ENCODE measurements at places on chromosomes 5 and 9.

DNA sequence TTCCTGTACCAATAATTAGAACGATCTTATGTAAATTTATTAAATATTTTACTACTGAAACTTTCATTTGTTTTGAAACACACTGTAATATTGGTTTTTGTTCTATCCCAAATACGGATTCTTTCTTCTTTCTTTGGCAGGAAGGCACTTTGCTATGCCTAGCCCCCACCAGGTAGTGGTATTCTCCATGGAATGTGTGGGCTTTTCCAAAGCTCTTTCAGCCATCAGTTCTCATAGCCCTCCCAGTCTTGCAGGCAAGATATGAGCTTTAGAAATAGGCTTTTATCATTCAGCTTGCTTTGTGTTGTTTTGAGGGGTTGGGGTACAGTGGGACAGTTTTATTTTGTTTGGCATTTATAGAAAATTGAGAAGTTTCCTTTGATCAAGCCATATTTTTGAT, 107.5 kb downstream of the DMXL1 start:
- no peak for DNase-seq

DNA sequence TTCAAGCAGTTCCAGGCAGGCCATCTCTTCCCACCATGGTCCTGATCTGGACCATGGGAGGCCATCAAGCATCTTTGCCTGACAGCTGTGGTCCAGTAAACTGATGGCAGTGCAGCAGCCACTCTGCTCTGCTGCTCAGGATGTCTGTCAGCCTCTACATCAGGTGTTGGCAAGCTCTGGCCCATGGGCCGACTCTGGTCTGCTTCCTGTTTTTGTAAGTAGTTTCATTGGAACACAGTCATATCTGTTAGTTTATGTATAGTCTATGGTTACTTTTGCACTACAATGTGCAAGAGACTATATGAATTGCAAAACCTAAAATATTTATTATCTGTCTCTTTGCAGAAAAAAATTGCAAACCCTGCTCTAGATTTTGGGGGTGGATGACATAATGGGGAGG, 225.0 kb downstream of the KCTD16 start:
- DNase-seq = no peak

DNA sequence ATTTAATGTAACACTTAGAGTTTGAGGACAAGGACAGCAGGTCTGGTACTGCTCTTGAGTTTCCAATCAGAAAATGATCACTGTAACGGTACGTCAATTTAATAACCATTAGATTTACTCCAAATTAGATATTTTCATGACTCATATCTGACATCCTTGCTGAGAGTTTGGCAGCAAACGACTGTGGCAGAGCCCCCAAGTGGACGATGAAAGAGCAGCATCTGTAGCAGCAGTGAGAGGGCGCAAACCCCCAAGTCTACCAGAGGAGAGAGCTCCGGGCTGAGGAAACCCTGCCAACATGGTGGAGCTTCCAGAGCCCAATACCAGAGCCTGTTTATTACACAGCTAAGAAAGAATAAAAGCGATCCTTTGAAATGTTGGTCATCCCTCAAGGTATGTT, 73.2 kb upstream of the EPB41L4A start:
- DNase-seq = no peak

GRCh38 chr9:18330401-18331309, 143.3 kb upstream of the ADAMTSL1 start:
- no peak for DNase-seq

GRCh38 chr9:6901180-6901579, 143.4 kb downstream of the KDM4C start:
- DNase-seq = no peak

GRCh38 chr9:29556317-29556716, 1983.0 kb upstream of the C9orf72 start:
- DNase-seq = no peak

DNA sequence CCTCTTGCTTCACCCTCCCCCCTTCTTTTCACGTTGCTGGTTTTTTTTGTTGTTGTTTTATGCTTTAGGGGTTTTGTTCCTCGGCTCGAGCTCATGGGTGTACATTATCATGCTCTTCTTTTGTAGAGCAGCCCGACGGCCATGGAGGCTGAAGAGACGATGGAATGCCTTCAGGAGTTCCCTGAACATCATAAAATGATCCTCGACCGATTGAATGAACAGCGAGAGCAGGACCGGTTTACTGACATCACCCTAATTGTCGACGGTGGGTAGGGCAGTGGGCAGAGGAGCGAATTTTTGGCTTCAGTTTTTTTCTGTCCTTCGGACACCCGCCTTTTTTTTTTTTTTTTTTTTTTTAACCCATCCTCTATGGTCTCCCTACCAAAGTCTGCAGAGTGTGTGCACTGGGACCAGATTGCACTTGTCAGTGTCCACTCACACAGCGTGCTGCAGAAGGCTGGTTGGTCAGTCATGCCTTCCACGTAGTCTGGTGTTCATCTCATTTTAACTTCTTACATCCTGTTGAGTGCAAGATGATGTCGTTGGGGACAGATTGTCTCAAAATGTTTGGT, 1.3 kb downstream of the ZNF131 start:
- no peak for DNase-seq

DNA sequence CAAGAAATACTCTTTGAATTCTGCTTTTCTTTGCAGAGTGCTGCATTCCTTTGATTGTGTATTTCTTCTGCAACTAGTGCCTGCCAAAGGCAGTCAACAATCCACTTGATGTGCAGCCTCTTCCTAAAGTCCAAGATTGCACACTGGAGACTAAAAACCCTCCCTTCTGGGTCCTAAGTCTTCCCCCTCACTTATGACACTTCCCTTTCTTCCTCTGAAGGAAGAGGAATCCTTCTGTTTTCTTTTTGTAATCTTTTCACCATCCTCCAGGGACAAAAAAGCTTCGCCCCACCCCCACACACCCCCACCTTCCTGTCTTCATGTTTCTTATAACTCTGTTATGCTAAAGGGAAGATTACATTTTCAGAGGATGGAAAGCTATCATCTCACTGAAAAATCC, 39.9 kb downstream of the WDR36 start:
- no peak for DNase-seq

GRCh38 chr9:90325913-90326653, 316.5 kb downstream of the DIRAS2 start:
- DNase-seq = no peak

DNA sequence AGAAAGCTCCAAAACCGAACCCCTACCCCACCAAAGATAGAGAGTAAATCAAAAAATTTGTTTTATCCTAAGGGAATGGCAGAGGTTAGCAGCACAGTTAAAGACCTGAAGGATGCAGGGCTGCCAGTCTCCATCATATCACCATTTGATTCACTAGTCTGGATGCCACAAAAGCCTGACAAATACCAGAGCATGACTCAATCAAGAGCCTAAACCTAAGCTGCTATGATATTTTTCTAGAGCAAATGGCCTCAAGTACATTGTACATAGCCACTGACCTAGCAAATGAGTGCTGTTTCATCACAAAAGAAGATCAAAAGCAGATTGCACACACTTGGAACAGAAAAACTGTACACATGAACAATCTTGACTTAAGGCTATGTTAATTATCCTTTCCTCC, 48.0 kb downstream of the DPYSL3 start:
- DNase-seq = no peak

GRCh38 chr9:98087420-98088354, 31.2 kb downstream of the NANS start:
- peak; percentile 46 for DNase-seq

DNA sequence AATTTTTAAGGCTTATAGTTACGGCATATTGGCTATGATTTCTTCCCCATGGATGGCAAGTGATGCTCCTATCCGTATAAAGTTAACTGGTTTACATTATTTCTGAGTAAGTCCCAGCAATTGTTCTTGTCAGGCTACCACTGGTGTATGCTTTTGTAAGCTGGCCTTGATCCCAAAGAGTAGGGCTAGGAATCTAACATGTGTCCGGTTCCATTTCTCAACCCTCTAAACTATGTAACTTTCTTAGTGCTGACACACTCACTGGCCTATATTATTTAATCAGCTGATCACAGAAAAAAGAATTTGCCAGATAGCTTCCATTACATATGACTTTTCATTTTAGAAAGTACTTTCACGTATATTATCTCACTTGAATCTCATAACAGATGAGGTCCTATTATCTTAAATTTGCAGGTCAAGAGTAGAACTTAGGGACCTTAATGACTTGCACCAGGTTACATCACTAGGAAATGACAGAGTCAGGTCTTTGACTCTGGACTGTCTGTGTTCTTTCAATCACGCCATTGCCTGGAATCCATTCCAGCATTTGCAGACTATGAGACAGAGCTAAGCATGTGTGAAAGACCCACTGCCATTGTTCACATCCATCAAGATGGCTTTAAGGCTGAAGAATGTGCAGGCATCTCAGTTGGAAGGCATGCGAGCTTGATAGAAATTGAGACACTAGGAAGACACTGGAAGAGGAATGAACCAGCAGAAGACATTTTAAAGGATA, 362.9 kb downstream of the ARRDC3 start:
- DNase-seq = no peak

GRCh38 chr5:56479696-56480077, 246.6 kb upstream of the ANKRD55 start:
- no peak for DNase-seq

DNA sequence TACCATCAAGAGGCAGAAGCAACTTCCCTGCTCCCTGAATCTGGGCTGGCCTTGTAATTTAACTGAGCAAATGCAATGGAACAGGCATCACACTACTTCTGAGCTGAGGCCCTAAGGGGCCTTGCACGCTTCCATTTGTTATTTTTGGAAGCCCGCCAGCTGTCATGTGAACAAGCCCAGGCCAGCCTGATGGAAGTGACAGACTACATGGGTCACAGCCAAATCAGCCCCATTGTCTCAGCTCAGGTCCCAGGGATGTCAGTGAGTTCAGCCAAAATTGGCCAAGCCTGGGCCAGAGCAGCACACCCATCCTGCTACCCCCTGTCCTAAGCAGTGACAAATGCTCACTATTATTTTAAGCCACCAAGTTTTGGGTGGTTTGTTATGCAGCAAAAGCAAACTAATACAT, 72.8 kb downstream of the PRRT1B start:
- DNase-seq = no peak

Data from stimulated activated naive CD4-positive, alpha-beta T cell (primary cell).